ENCODE measurements at places on chromosomes 2 and 18.

DNA sequence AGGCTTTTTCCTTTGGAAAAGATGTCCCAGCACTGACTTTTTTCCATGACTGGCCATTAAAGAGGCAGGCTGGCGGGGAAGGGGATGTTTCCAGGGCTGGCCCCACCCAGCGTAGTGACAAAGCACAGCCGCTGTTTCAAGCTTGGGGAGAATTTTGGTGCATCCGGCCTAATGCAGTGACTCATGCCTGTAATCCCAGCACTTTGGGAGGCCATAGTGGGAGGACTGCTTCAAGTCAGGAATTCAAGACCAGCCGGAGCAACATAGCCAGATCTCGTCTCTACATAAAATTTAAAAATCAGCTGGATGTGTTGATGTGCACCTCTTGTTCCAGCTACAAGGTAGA is 78.0 kb upstream of the SH3BP4 start:
- peak; percentile 72 for DNase-seq

GRCh38 chr2:134218414-134218813 is 35.5 kb upstream of the MGAT5 start:
- DNase-seq: no peak

DNA sequence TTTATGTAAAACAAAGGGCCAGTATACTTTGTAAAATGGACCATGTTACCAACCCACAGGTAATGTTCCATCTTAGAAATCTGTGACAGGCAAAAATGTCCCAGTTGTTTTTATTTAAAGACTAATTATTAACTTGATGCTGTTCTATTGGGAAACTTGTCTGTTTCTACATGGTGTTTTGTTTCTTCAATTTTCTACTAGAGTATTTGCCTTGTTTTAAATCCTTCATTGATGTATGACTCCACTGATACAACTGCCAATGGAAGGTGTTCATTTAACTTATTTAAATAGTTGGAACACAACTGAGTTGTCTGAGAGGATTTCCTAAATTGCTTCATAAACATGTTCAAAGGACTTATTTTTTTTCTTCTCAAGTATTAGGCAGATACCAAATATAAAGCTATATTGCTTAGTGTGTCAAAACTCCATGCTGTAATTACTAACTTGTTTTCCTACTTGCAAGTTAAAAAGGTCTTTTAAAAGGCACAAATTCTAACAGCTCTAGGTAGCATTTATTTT is 152.0 kb upstream of the XPO1 start:
- DNase-seq: no peak

- DNase-seq: no peak
Measured at GRCh38 chr2:173351879-173352278, 2.8 kb upstream of the CDCA7 start.

DNA sequence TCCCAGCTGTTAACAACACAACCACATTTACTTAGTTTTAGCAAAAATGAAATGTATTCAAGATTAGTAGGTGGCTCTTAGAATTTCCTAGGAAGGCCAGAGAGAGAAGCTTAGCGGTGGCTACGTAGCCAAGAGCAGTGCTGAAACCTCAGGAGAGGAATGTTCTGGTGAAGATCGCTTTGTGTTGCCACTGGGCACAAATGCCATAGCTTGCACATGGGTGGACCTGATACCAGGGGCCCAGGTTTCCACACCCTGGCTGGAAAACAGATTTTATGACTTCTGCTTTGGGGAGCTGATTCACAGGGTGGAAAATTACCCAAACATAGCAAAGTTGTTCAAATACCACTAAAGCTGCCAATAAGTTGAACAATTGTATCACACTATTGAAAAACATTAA is 43.4 kb downstream of the THUMPD2 start:
- no peak for DNase-seq

Measured in urothelium cell line (cell line).